ENCODE measurements at places on chromosomes 5 and 9.

DNA sequence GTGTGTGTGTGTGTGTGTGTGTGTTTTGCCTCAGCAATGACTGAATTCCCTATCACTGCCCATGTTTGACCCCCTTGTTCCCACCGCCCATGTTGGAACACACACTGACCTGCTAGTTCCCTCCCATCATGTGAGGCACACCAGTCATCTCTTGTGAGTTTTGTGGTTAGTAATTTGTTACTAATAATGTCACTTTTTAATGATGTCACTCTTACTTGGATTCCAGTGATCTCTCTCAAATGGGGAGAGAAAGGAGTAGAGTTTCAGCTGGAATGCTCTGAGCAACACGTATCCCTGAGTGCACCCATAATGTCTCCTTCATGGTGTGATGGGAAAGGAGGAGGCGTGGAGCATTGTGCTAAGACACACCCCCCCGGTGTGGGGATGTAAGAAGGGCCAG lies 172.6 kb downstream of the SH3GL2 start:
- DNase-seq = no peak

DNA sequence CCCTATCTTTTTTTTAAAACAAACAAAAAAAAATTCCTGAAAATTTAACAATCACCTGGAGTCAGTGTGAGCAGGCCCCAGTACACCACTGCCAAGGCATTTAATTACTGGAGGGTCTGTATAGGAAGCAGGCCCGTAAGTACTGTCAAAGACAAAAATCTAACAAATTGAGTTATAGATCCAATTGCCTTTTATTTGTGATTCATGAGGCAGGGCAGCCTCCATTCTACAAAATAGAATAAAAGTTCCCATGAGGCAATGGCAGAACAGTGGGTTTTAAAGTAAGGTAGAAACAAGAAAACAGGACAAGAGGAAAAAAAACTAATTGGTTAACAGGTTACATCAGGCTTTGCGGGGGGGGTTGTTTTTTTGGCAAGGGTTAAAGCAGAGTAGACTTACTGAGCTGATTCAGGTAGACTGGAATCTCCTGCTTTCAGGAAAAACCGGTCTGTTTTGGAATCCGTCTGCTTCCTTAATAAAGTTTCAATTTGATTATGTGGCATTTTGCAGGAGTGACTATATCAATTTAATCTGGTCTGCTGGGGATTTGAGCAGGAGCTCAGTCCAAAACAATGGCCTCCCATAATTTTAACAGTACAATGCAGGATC lies 48.9 kb downstream of the AUH start:
- no peak for DNase-seq

- no peak for DNase-seq
Measured at GRCh38 chr5:60504342-60504741, 195.6 kb downstream of the DEPDC1B start.

GRCh38 chr5:106940301-106940846 lies 730.4 kb downstream of the EFNA5 start:
- DNase-seq = no peak

- peak; percentile 7 for DNase-seq
Measured at GRCh38 chr9:71638627-71639026, 129.7 kb downstream of the CEMIP2 start.

- no peak for DNase-seq
Measured at GRCh38 chr9:15915711-15916110, 362.9 kb downstream of the CCDC171 start.

DNA sequence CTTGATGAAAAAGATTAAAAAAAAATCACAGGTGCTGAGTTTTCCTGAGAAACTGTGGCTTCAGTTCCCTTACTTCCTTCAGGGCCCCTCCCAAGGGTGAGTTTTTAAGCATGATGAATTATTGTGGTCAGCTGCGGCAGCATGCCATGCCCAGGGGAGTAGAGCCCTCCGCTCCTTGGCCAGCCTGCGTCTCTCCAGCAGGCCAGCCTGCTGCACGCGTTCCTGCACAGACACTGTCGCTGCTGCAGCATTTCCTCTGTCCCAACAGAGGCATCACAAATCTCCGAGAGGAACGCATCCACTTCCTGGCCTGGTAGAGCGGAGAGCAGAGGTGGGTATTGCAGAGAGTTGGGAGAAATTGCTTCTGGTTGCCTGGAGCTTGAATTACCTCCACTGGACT lies 26.1 kb upstream of the GLRA1 start:
- DNase-seq = no peak

DNA sequence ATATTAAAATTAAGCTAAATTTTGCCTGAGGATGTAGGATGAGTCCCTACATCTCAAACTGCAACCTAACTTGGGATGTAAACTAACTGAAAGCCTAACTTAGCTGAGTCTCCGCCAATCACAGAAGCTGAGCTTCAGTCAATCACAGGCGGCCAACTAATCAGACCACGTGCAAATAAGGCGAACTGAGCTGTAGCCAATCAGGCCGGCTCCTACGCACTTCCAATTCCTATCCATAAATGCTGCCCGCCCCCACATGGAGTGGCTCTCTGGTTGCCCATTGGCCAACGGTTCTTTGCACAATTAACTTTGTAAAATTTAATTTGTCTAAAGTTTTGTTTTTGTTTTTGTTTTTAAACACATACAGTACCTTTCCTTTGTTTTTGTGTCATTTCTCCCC lies 13.9 kb upstream of the GPX8 start:
- no peak for DNase-seq

GRCh38 chr5:100890461-100891008 lies 12.5 kb downstream of the ST8SIA4 start:
- DNase-seq = peak; percentile 16

DNA sequence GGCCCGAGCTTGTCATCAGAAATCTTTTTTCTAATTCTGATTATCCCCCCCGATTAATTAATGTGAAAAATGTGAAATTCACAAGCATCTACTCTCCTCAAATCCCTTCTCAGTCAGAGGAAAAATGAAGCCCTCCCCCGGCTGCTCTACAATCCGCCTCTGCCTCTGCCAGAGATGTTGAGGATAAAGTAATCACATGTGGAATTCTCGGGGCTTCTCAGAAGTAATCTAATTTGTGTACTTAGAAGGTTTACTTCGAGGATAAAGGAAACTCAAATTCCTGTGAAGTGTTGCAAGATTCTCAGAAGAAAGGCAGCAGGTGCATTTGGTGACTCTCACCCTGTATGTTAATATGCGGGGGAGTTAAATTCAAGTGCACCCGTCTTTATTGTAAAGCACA lies 726.1 kb upstream of the ADAMTS16 start:
- no peak for DNase-seq

DNA sequence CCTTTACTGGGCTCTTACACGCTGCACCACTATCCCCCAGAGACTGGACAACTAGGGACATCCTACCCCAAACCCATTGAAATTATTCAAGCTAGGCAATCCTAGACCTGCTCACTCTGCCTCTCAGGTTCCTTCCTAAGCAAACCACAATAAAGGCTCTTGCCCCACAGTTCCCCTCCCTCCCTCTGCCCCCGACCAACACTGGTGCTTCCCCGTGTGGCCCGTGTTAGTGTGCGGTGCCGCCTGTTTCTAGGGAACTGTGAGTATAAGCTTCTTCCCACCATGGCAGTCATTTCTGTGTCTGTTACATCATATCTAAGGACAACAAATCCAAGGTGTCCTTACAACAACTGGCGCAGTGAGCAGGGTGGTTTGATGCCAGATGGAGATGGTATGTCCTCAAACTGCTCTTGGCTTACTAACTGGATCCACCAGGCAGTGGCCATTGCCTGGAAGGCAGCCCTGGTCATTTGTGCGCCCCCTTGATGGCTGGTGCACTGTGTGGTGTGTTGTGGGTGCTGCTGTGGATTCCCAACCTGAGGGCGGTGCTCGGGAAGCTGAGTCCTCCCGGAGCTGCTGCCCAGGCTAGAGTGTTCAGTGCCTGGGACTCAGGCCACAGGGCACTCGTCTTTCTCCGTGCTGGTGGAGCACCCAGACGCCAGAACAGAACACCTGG lies 8.4 kb upstream of the MXD3 start:
- DNase-seq = no peak

- no peak for DNase-seq
Measured at GRCh38 chr5:155276231-155276630, 262.7 kb downstream of the KIF4B start.

DNA sequence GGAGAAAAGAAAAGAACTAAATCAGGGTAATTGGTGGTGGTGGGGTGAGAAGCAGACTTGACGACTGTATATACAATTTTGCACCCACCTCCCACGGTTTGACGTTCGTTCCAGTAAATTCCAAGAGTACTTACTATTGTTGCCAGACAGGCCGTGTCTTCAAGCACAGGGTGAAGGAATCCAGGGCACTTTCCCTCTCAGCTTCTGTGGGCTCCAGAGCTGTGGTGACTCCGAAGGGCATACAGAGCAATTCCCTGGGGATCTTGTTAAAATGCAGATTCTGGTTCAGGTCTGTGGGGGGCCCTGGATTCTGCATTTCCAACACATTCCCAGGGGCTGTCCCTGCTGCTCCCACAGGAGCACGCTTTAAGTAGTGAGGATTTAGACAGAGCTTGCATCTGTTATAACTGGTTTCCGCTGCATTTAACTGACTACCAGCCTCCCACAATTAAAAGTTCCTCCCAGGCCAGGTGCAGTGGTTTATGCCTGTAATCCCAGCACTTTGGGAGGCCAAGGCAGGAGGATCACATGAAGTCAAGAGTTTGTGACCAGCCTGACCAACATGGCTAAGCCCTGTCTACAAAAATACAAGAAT lies 49.3 kb upstream of the FANCC start:
- no peak for DNase-seq

- no peak for DNase-seq
Measured at GRCh38 chr5:173771725-173772383, 116.3 kb upstream of the CPEB4 start.

DNA sequence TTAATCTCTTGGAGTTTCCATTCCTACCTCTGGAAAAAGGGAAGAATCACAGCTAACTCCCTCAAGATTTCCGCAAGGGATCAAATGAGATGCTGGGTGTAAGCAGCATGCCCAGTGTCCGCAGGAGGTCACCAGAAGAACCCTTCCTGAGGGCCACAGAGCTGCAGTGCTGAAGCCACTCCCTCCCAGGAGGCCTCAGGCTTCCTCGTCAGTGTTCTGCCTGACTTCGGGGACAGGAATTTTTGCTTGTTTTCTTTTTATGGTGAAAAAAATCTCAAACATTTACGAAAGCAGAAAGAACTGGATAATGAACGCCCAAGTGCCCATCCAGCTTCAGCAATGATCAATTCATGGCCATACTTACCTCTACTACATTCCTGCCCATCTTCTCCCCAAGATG lies 183.0 kb downstream of the CDK5RAP2 start:
- no peak for DNase-seq

- DNase-seq = no peak
Measured at GRCh38 chr9:94996641-94997040, 270.1 kb downstream of the AOPEP start.

GRCh38 chr9:80144406-80144805 lies 572.6 kb downstream of the TLE4 start:
- DNase-seq = no peak

DNA sequence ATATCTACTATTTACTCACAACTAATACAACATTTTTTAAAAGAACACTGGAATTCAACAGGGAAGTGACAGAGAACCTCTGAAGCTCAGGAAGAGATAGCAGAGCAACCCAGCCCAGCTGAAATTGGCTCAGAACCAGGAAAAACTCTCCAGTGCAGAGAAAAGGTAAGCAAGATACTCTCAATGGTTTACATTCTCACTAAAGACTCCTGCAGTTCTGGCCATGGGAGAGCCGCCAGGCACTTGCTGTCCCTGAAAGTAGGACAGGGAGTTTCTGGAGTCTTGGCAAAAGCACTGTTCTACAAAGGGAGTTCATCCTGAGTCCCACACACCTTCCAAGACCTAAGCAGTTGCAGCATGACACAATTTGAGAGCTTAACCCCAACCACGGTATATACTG lies 330.8 kb downstream of the TRIM36 start:
- no peak for DNase-seq

DNA sequence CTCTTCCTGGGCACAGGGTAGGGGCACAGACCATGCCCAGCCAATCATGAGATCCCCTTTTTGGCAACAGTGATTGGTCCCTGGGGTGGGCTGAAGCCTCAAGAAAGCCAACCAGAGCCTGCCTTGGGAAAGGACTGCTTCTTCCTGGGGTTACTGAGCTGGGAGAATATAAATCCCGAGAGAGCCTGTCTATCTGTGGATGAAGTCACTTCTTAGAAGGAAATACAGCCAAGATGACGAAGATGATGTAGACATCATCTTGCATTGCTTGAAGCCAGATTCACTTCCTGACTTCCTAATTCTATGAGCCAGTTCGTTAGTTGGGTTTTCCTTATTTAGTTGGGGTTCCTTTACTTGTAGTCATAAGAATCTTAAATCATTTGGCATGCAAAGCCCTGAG lies 50.1 kb upstream of the PWWP2A start:
- no peak for DNase-seq

DNA sequence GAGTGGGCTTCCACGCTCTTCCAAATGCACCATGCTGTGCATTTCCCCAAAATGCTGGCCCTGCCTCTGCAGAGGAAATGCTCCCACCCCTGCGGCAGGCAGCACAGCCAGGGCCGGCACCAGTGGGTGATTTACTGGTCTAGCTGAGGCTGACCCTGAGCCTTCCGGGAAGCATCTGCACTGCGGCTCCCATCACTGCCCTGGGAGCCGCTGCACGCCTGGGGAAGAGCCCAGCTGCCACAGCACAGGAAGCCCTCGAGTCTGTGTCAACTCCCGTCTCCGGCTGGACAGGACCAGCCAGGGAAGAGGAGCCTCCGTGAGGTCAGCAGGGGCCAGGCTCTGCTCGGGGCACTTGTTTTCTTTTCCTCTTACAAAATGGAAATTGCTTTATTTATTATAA lies 25.1 kb upstream of the EEIG1 start:
- no peak for DNase-seq

DNA sequence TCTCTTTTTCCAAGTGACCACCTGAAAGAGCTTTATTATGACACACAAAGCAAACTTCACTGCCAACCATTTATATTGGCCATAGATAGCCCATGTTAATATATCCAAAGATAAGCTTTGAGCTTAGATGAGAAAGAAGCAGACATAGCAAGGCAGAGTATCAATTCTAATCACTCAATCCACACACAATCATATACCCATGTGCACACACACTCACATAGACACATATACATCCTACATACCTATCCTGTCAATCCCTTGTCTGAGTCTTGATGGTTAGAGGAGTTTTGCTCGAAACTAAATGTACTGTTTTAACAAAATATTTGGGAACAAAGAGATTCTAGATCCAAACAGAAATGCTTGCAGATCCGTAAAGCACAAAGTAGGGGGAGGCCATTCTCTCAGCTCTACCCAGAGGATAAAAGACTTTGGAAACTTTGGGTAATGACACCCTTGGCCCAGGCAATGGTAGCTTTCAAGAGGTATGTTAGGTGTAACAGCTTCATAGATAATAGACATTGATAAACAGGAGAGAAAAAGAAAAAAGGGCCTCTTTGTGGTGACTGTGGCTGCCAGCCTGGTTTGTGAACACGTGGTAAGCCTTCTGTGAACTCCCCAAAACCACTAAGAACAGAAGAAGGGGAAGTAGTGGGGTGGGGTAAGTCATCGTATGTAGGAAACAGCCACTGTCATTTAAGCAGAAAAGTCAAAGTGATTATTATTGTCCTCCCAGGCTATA lies 121.6 kb downstream of the TLR4 start:
- peak; percentile 54 for DNase-seq

GRCh38 chr5:95850391-95850894 lies 27.9 kb upstream of the GLRX start:
- DNase-seq = no peak
